Non-pigmented ciliary epithelial cell (primary cell): ENCODE measurements at places on chromosomes 6 and 20.

DNA sequence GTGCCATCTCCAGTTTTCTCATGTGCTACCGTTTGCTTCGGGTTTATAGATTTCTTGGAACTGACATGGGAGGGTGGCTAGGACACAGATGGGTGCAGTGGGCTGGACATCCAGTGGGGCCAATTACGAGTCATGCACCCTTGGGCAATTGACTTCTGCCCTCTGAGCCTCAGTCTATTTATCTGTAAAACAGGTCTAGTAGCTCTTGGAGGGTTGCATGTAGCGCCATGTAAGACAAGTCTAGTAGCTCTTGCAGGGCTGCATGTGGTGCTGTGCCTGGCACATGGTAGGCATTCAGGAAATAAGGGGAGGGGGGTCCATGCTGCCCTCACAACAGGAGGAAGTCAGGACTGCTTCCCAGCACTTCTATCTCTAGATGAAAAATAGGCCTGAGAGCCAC lies 15.3 kb downstream of the PMEPA1 start:
- DNase-seq: no peak

DNA sequence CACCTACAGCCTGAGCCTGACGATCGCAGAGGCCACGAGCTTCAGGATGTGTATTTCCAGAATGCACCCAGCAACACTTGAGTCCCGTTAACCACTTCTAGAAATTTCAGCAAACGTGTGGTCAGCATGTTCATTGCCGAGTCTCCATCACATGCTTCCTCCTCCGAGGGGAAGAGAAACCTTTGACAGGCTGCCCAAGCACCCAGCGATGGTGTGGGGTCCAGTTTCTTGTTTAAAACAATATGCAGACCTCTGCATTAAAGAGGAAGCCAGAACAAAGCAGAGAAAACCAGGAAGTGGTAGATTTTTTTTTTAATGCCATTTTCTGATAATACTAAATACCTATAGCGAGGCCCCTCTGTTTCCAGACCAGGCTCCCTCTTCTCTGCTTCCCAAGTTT lies 71.9 kb downstream of the GNAS-AS1 start:
- DNase-seq: no peak

GRCh38 chr6:23174781-23175361 lies 605.5 kb downstream of the HDGFL1 start:
- peak; percentile 84 for DNase-seq

DNA sequence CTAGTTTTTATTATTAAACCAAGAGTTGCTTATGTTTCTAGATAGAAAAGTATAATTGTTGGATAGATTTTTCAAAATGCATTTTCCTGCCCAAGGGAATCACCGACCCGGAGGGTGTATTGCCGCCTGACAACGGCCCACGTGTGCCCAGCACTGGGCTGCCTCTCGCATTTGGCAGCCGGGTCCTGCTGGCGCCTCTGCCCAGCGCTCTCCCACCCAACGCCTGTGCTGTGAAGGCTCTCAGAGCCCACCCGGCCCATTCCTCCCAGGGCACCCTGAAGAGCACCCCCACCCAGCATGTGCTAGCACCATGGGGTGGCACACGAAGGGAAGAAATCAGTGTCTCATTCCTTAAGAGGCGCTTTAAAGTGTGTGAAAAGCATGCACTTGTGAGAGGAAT lies 88.3 kb upstream of the AFDN start:
- no peak for DNase-seq

DNA sequence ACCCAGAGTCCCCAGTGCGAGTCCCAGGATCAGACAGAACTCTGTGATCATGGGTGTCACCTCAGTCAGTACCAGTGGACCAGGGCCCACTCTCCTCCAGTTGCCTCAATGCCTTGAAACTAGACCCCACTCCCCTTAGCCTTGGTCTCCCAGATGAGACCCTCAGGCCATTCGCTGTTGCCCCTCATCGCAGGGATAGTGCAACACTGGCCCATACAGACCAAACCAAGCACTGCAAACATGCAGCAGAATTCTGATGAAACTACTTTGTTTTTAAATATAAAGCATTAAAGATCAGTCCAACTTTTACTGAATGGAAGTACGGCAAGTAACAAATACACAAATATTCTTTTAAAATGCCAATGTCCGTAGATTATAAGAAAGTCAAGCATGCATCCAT lies 101.2 kb upstream of the NT5E start:
- no peak for DNase-seq

DNA sequence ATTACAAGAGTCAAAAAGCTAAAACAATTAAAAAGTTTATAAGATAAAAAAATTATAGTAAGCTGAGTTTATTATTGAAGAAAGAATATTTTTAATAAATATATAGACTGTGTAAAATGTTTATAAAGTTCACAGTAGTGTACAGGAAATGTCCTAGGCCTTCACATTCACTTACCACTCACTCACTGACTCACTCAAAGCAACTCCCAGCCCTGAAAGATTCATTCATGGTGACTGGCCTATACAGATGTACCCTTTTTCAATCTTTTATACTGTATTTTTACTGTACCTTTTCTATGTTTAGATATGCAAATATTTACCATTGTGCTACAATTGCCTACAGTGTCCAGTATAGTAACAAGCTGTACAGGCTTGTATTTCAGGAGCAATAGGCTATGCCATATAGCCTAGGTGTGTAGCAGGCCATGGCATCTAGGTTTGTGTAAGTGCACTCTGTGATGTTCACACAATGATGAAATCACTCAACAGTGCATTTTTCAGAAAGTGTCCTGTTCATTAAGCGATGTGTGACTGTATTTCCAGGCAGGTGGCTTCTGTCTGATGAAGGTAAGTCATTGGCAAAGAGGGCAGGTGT lies 130.2 kb downstream of the BTBD3 start:
- DNase-seq: peak; percentile 42

DNA sequence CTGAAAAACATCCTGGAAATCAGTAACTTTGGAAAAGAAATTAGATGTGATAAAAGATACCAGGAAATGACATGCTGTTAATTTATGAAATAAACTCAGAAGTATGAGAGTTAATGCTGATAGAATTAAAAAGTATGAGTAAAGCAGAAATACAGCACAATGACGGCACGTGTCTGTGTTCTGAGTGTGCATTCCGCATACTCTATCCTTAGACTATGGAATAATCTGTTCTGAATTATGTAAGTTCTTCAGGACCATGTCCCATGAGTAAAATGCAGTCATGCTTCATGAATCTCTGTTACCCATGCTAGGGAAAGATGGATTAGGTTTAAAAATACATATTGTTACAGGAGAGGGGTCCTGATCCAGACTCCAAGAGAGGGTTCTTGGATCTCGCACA lies 21.7 kb downstream of the HECA start:
- no peak for DNase-seq

- DNase-seq: no peak
Observed at GRCh38 chr6:45812922-45813321, 202.7 kb downstream of the CLIC5 start.

- DNase-seq: no peak
Observed at GRCh38 chr20:37543828-37544227, 16.2 kb upstream of the BLCAP start.

- no peak for DNase-seq
Observed at GRCh38 chr6:132128424-132128823, 177.3 kb upstream of the CCN2 start.

GRCh38 chr20:20215976-20216727 lies 151.8 kb upstream of the INSM1 start:
- no peak for DNase-seq

DNA sequence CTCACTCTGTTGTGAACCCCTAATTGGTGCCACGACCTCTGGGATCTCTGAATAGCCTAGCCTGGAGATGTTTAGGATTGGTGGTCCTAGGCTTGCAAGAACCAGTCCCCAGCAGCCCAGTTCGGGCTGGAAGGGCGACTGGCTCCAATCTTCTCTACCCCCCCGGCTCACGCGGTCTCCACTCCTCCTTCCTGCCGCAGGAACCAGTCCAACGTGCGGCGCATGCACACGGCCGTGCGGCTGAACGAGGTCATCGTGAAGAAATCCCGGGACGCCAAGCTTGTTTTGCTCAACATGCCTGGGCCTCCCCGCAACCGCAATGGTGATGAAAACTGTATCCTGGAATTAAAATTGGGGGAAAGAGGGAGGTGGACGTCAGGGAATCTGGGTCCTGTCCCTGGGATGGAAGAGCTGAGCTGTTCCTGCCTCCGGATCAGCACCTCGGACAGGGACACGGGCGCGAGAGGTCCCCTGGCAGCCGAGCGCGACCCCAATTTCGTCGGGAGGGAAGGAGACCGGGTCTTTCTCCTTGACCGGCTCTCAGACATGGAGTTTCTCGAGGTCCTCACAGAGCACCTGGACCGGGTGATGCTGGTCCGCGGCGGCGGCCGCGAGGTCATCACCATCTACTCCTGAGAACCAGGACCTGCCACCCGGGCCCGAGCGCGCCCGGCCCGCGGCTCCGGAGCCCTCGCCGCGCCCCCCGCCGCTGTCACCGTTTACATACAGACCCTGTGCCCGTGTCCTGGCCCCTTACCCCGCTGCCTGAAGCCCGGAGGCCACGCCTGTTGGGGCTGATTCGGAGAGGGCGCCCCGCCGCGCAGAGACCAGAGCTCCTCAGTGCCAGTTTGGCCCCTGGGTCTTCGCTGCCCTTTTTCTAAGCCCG lies 28.2 kb downstream of the SLC12A5 start:
- no peak for DNase-seq

- no peak for DNase-seq
Observed at GRCh38 chr6:160573943-160574342, 90.1 kb downstream of the LPA start.

DNA sequence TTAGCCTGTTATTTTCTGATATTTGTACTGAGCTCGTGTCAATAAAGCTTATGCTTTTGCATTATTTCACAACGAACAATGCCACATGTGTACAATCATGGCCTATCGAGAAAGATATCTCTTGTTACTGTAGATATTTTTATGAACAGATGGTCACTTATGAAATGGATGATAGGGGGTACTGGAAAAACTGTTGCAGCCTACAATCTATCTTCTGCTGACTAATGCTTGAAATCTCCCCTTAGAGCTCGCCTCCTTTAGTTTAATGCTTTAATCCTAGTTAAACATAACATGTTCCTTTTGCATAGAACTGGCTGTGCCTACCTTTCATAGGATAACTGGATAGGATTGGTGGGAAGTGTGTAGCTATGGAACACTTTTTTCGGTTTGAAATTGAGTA lies 296.2 kb downstream of the FARS2 start:
- no peak for DNase-seq

- no peak for DNase-seq
Observed at GRCh38 chr6:119934816-119935215, 585.3 kb upstream of the MAN1A1 start.

DNA sequence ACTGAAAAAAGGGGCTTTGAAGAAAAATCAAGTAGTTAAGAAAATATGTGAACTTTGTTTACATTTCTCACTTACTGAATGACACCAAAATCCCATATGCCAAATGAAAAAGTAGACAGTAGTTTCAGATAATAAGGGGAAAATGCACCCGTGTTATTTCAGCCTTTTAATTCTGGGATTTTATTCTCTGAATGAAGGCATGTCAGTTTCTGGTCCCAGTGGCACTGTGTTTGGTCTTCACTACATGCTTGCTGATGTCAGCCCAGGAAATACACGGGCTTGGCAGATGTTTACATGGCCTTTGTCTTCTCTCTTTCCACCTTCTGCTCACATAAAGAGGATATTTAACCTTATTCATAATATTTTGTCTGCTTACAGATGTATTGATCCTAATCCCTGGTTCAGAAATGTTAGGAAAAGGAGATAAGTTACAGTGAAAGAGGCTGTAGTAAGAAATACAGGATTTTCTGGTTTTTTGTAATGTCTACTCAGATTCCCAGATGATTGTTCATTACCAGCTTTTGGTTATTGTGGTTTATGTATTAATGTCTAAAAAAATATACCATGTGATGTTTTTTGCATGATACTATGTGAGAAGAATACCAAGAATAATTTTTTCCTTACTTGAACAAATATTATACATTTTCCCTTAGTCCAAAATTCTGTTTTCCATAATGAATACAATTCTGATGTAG lies 27.7 kb downstream of the DSE start:
- DNase-seq: no peak

DNA sequence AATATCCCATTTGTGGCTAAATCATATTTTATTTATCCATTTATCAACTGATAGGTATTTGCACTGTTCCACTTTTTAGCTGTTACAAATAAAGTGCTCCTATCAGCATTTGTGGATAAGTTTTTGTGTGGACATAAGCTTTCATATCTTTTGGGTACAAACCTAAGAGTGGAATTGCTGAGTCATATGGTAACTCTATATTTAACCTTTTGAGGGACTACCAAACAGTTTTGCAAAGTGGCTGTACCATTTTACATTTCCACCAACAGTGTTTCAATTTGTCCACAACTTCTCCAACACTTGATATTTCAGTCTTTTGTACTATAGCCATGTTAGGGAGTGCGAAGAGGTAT lies 23.6 kb upstream of the ECHDC1 start:
- no peak for DNase-seq
